Ascending aorta (tissue), 2 donors: ENCODE measurements at places on chromosomes 12 and 14. TPM values are rescaled to one million over a fixed set of nuclear protein-coding genes. Genes with fewer than 3 reads are reported as not detected.
A peak's percentile ranks its signal among the peaks of the same experiment; 100 is the strongest.

The NOP9 gene
- 33.5 TPM for total RNA-seq

The A2ML1 gene
- total RNA-seq, result not detected

The PARPBP gene
- 0.64 TPM for total RNA-seq

DNA sequence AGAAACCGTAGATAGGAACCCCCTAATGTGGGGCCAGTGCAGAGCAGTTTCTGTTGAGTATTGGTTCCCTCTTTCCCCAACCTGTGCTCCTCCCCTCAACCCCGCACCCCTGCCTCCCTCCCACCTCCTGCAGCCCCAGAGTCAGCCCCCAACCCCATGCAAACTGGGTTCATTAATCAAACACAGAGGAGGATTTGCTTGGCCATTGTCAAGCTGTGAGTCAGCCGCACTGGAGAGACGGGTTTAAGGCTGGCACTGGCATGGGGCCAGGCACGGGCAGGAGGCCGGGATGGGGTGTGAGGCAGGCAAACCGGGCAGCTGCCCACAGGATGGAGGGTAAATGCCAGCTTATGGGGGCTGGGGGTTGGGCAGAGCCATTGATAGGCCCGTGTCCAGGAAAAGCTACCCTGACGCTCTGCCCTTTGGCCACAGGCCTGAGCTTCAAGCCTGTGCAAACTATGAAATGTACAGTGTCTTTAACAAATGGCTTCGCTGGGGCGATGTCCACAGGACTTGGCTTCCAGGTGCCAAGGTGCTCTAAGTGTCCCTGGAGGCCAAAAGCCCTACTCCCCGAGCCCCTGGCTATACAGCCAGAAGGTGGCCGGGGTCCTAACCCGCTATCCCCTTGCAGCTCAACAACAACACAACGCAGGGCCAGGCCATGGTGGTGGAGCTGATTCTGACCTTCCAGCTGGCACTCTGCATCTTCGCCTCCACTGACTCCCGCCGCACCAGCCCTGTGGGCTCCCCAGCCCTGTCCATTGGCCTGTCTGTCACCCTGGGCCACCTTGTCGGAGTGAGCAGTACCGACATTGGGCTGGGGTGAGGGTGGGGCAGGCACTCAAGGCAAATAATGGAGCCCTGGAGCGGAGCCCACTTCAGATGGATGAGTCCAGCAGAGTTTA, 1.4 kb downstream of the AQP5 start:
- H3K27me3 ChIP-seq, result no peaks in the 10 kb centered on the region
- H3K36me3 ChIP-seq, result no peaks in the 10 kb centered on the region
- no peak overlapping the region for H3K27ac ChIP-seq
- DNase-seq, result no peak
- no peak overlapping the region for H3K4me3 ChIP-seq

- peaks cover 10% of the 10 kb centered on the region for H3K36me3 ChIP-seq
- H3K27me3 ChIP-seq, result no peaks in the 10 kb centered on the region
- peaks cover 4% of the 10 kb centered on the region for H3K4me1 ChIP-seq
- peak overlapping the region; percentile 28 for H3K27ac ChIP-seq
- no peak overlapping the region for H3K4me3 ChIP-seq
Observed at GRCh38 chr12:111440631-111441030, 34.9 kb downstream of the SH2B3 start.

GRCh38 chr14:24920265-24921075, 129.5 kb downstream of the STXBP6 start:
- H3K4me1 ChIP-seq, result no peaks in the 10 kb centered on the region
- no peak overlapping the region for H3K27ac ChIP-seq
- no peak for DNase-seq
- H3K27me3 ChIP-seq, result no peaks in the 10 kb centered on the region
- H3K36me3 ChIP-seq, result no peaks in the 10 kb centered on the region
- no peak overlapping the region for H3K4me3 ChIP-seq

- H3K36me3 ChIP-seq, result peaks cover 2% of the 10 kb centered on the region
- H3K4me1 ChIP-seq, result peaks cover 5% of the 10 kb centered on the region
- H3K27ac ChIP-seq, result peak within 1 kb of the TSS; percentile 97
- H3K4me3 ChIP-seq, result peak within 1 kb of the TSS; percentile 88
- H3K27me3 ChIP-seq, result no peaks in the 10 kb centered on the region
Observed at GRCh38 chr12:55927588-55928502, at the start of gene PYM1. PYM1 (minus strand) TSS chr12:55927894; CDS start chr12:55927761, 133 bp downstream.

- no peak for DNase-seq
- no peak overlapping the region for H3K4me3 ChIP-seq
- H3K27ac ChIP-seq, result no peak overlapping the region
- peaks cover 48% of the 10 kb centered on the region for H3K36me3 ChIP-seq
Observed at GRCh38 chr12:132582058-132582420, 28.3 kb downstream of the LRCOL1 start.

DNA sequence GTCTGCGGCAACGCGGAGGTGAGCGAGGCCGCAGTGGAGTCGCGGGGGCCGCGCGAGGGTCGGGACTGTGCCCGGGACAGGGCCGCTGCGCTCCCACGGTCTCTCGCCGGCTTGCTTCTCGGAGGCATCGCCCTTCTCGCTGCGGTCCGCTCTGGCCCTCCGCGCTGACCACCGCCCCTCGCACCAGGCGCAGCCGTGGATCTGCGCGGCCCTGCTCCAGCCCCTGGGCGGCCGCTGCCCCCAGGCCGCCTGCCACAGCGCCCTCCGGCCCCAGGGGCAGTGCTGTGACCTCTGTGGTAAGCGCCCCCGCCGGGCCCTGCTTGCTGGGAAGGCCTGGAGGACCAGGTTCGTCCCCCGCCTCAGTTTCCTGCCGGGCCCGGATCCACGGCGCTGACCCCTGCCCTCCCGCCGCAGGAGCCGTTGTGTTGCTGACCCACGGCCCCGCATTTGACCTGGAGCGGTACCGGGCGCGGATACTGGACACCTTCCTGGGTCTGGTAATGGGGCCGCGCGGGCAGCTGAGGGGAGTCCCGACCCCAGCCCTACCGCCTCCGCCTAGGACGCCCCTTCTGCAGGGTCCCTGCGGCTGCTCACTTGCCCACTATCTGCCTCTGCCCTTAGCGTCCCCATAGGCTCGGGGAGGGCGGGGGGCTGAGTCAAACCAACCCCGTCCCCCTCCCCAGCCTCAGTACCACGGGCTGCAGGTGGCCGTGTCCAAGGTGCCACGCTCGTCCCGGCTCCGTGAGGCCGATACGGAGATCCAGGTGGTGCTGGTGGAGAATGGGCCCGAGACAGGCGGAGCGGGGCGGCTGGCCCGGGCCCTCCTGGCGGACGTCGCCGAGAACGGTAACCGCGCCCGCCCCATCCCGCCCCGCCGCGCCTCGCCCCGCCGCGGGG, 7.0 kb downstream of the AMN start:
- peak overlapping the region; percentile 44 for H3K4me3 ChIP-seq
- peaks cover 23% of the 10 kb centered on the region for H3K4me1 ChIP-seq
- no peak overlapping the region for H3K27ac ChIP-seq
- DNase-seq, result no peak
- H3K27me3 ChIP-seq, result peaks cover 26% of the 10 kb centered on the region

- H3K27ac ChIP-seq, result no peak overlapping the region
- no peak for DNase-seq
- no peaks in the 10 kb centered on the region for H3K27me3 ChIP-seq
- no peak overlapping the region for H3K4me3 ChIP-seq
Observed at GRCh38 chr14:56874375-56874774, 64.1 kb upstream of the OTX2 start.

DNA sequence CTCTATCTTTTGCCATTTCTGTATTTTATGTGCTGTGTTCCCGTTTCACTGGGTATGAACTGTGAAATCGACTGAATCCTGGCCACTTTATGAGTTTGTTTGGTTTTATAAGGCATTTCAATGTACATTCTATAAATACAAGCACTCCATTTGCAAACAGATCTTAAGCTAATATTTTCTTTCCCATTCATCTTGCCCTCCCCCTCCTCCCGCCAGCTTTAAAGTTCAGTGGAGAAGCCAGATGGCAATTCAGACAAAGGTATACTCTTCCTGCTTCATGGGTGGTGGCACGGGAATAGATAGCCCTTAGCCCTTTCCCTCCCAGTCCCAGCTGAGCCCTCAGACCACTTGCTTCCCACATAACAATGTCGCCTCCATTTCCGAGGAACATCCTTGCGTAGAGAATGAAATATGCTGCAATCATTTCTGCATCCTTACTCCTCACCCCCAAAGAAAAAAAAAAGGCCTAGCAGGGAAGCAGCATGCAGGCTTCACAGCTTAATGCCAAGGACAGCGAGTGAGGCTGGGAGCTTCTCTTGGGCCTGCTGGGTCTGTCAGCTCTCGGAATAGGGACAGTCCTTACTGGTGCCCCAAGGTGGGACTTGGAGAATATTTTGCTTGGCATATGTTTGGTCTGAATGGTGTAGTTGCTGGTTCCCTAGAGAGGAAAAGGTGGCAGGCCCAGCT, 52.8 kb upstream of the SRSF5 start:
- H3K27ac ChIP-seq, result no peak overlapping the region
- no peak for DNase-seq
- H3K4me3 ChIP-seq, result no peak overlapping the region

- no peak overlapping the region for H3K4me3 ChIP-seq
- no peaks in the 10 kb centered on the region for H3K4me1 ChIP-seq
- H3K27me3 ChIP-seq, result no peaks in the 10 kb centered on the region
Observed at GRCh38 chr12:124036657-124037109, 63.7 kb downstream of the ZNF664 start.

DNA sequence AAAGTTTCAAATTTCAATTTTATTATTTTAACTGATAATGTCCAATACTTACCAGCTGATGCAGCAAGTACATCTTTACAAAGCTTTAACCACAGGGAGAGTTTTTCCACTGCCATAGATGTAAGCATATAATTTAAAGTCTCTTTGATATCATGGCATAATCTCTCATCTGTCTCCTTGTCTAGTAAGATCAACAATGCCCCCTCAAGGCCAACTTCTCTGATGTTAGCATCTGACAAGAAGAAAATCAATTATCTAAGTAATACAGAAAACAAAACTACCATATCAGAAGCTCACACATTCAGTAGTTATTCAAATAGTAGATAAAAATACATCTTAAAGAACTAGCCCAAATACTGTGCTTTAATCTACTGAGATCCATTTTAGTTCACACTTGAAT, 94.2 kb downstream of the HEATR5A start:
- no peak overlapping the region for H3K27ac ChIP-seq
- no peak overlapping the region for H3K4me3 ChIP-seq
- no peak for DNase-seq
- H3K36me3 ChIP-seq, result peaks cover 11% of the 10 kb centered on the region
- H3K4me1 ChIP-seq, result peaks cover 1% of the 10 kb centered on the region
- no peaks in the 10 kb centered on the region for H3K27me3 ChIP-seq

DNA sequence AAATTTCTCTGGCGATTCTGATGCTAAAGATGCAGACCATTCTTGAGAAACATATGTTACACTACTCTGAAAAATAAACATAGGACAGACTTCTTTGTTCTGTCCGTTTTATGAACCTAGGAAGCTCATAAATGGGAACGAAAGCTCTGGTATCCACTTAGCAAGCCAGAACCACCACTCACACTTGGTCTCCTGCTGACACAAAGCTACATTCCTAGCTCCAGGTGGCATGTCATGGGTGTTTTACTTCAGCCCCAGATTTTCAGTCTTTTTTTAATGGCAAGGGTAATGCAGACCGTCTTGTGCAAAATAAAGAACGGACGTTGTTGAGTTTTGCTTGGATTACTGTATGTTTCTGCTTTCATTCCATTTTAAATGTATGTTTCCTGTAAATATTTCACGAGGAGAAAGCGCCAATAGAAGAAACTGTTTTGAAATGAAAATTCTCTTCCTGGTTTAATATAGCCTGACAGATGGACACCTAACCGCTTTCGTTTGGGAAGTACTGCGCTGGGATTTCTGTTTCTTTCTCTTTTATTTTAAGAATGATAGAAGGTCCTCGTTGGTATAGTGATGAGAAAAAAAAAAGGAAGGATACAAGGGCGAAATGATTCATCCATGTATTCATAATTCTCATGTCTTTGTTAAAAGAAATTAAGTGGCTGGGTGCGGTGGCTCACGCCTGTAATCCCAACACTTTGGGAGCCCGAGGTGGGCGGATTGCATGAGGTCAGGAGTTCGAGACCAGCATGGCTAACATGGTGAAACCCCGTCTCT, 871 bp upstream of the COQ5 start:
- no peaks in the 10 kb centered on the region for H3K27me3 ChIP-seq
- no peak for DNase-seq
- no peaks in the 10 kb centered on the region for H3K4me1 ChIP-seq
- peak overlapping the region; percentile 93 for H3K27ac ChIP-seq
- no peaks in the 10 kb centered on the region for H3K36me3 ChIP-seq
- peak overlapping the region; percentile 78 for H3K4me3 ChIP-seq

- H3K27ac ChIP-seq, result no peak overlapping the region
- H3K36me3 ChIP-seq, result no peaks in the 10 kb centered on the region
- DNase-seq, result no peak
- H3K4me3 ChIP-seq, result no peak overlapping the region
Observed at GRCh38 chr14:39434401-39434800, 2.2 kb upstream of the FBXO33 start.
